ENCODE measurements at places on chromosomes 11 and 22. TPM values are rescaled to one million over a fixed set of nuclear protein-coding genes. Genes with fewer than 3 reads are reported as not detected.

GRCh38 chr11:13111813-13112130 lies 102.7 kb downstream of the RASSF10 start:
- DNase-seq = no peak

DNA sequence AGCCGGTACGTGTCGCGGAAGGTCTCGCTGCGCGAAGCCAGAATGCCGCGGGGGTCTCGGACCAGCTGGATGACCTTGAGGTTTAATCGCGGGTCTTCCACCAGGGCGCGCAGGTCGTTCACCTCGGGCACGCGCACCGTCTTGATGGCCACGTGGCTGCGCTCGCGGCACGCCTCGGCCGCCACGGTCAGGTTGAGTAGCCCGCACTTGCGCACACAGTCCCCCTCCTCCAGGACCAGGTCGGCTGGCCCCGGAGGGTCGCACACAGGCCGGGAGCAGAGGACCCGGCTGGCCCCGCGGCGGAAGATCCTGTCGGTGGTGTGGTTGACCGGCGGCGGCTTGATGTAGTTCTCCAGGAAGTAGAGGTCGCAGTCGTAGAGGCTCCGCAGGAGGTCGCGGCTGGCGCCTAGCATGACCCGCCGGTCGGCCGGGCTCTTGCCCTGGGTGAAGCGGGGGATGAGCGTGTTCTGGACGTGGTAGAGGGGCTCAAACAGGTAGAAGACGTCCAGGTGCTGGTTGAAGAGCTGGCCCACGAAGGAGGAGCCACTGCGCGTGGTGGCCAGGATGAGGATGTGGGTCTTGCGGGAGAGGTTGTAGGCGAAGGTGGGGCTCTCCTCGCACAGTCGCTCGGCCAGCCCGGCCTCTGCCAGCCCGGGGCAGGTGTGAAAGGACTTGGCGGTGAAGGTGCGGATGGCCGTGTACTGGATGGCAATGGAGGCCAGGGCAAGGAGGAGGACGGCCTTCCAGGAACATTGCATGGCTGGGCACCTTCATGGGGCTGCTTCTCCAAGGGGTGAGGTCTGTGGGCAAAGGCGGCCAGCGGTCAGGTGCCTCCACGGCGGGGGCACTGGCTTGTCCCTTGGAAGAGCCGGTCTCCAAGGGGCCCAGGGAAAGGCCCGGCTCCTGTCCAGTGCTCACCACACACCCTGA lies 15.0 kb downstream of the CHST1 start:
- DNase-seq = no peak

DNA sequence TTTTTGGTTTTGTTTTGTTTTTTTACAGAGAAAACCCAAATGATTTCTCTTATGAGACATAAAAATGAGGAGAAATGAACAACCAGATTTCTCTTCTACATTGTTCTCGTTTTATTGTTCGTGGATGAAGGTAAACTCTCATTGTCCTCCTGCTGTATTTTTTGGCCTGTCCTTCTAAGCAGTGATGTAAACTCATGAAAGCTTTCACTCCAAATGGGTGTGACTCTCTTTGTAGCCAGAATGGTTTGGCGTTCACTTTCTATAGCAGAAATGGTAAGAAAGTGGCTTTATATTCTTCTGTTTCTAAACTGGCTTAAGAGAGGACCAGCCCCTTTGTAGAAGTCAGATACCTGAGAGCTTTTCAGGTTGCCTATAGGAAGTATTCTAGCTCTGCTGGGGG lies 15.5 kb upstream of the BMAL1 start:
- DNase-seq = no peak

DNA sequence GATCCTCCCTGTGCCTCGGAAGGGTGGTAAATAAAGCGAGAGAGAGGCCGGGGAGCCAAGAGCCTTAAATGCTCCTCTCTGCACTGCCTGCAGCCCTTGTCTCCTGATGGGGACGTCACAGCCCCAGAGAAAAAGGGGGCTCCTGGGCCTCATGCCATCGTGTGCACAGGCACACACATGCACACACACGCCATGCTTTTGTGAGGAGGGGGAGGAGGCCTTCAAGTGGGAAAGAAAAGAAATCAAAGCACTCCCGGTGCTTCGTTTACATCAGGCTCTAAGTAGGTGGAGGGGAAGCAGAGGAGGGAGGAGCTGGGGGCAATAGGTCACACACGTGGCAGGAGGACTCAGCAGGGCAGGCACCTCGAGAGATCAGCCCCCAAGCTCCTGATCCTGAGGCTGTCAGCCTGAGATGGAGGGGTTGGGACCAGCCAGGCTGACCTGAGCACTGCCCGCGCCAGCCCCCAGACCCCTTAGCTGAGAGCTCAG lies 68.2 kb upstream of the NECTIN1 start:
- DNase-seq = no peak

DNA sequence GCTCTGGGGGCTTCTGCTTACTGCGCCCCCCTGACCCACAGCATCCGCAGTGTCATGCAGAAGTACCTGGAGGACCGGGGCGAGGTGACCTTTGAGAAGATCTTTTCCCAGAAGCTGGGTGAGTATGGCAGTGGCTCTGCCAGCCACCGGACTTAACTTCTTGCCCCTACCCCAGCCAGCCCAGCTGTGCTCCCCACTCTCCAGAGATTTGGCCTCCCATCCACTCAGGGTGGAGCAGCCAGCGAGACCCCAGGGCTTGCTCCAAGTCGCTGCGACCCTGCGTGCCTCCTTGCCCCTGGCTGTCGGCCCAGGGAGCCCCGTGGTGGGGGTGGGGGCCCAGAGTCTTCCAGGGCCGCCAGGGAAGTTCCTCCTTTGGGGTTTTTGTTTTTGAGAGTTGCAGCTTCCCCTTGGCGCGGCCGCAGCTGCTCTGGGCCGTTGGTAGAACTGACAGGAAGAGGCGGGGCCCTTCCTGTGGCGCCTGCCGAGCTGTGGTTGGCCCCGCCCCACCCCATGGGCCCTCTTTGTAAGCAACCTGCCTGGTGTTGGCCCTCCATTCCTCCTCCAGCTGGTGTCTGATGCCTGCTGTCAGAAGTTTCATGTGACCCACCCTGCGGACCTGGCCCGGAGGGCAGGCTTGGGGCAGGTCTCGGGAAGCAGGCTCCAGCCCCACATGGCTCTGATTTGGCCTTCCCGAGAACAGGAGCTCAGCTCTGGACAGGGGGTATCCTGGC lies 11.1 kb downstream of the GRK2 start:
- peak; percentile 94 for DNase-seq

GRCh38 chr11:38438091-38438490 lies 1840.1 kb upstream of the RAG2 start:
- no peak for DNase-seq

GRCh38 chr11:76152741-76153570 lies 53.3 kb downstream of the WNT11 start:
- DNase-seq = no peak

- DNase-seq = no peak
Measured at GRCh38 chr22:49545606-49546005, 282.1 kb downstream of the BRD1 start.

GRCh38 chr11:68925611-68926010 lies 21.9 kb downstream of the IGHMBP2 start:
- no peak for DNase-seq

DNA sequence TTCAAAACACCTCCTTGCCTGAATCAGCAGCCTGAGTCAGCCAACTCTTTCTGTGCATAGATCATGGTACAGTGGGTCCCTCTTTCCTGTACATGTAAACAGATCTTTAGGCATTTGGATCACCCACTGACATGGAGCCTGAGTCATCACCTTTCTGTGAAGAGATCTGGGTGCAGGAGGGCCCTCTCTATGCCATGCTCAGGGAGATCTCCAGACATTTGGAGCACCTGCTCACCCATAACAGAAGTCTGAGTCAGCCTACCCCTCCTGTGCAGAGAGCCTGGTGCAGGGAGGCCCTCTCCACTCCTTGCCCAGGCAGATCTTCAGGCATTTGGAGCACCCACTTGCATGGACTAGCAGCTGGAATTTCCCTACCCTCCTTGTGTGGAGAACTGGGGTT lies 56.2 kb upstream of the GLYAT start:
- no peak for DNase-seq

DNA sequence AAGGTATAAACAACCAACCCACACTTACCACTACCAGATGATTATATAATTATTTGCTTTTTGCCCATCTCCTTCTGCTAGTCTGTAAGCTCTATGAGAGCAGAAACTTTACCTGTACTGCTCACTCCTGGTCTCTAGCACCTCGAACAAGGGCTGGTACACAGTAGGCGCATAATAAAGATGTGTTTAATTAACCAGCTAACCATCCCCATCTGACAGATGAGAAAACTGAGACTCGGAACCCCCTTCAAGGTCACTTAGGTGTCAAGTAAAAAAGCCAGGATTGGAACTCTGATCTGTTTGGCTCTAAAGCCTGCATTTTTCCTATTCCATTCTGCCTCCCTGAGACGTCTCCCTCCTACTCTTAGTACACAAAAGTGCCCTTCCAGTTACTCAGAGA lies 370.3 kb downstream of the TENM4 start:
- no peak for DNase-seq

DNA sequence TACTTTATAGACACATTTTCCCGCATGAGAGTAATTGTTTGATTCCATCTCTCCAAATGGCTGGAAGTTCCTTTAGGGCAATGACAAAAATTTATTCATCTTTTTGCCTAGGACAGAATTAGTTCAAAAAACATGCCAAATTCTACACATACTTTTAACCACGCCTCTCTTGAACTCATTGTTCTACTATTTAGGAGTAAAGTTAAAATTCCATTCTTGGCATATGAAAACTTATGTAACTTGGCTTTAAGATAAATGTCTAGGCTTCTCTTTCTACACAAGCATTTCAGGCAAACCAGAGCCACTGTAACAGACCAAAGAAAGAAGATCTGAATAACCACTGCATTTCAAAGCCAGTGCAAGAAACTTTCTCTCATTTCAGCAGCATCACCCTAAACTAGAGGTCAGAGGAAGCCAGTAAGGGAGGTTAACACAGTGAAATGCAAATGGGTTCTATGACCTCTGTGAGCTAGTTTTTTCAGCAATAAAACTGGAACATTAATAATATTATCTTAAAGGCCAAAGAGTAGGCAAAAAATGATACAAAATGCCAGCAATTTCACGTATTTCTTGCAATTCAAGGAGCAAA lies 73.0 kb downstream of the RSF1 start:
- DNase-seq = no peak

DNA sequence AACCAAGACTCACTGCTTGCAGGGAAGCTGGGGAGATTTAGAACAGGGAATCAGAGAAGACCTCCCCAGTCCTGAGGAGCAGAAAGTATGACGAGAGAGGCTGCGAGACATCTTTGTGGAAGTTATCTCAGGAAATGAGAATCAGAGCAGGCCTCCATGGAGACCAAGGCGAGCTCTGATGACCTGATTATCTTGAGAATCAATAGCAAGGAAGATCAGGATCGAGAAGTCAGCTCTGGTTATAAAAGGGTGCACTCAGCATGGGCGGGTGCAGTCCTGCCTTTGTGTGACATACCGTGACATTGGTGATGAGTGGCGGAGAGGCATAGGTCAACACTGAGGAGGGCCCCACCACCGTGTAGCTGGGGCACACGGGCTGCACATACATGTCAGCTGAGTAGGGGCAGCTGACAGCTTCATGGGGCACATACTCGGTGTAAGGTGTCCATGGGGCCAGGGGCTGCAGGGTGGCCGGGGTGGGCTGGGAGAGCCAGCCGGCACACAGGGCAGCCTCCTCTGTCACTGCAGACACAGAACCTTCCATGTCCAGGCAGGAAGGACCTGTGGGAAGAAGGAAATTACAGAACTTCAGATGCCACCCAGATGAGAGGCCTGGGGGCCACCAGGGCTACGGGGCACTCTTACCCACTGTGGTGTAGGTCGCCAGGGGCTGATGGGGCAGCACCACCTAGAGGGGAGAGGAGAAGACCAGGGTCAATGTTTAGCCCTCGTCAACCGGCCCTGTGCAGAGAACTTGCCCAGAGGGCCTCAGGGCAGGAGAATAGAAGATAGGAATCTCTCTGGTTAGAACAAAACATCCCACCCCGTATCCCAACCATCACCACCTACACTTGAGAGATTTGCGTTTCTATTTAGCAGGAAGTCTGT lies 21.7 kb downstream of the POU2AF1 start:
- no peak for DNase-seq

DNA sequence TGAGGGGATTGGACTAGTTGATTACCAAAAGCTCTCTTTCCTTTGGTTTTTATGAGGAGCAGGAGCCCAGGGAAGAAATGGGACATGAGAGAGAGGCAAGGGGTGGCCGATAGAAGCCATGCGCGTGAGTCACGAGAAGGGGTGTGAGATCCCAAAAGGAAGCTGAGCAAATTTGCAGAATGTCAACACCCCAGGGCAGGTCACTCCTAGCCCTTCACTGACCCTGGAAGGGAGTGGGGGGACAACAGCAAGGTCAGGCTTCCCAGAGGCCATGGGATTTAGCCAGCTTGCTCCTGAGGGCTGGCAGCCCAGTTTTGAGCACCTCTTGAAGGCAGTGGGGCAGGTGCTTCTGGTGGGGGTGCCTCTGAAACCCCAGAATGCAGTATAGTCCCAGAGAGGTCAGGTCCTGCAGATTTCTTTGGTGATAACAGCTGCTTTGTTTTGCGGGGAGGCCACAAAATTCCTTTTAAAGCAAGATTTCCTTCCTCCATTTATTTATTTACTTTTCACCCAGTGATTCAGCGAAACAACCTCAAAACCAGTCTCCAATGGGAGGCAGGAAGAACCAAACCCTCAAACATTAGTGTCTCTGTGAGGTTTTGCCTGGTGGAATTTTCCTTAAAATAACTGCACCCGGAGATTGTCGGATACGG lies 40.1 kb upstream of the TIMP3 start:
- DNase-seq = no peak

DNA sequence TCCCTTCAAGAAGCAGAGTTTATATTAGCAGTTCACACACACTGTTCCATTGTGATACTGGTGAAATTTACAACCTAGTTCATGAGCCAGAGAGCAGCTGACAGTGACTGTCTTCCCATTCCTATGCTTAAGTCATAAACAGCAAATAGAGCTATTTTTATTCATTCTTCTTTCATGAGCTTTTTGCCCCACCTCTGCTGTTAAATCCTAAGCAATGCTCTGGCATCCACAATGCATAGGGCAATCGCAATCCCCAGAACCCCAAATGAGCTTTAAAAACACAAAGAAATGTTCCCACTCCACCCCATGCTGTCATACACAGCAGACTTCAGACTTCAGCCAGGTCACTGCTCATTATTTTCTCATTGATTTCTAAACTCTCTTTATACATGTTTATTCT lies 307.5 kb downstream of the ETS1 start:
- no peak for DNase-seq

EIF4ENIF1 gene
- total RNA-seq = 27.1 TPM

SDF2L1 gene
- 46.5 TPM for total RNA-seq

TESMIN gene
- 12.9 TPM for total RNA-seq

KREMEN1 gene
- total RNA-seq = 24.0 TPM
